Activated T-helper 9 cell treated with anti-CD3 and anti-CD28 coated beads, Interleukin-2, amount 50 U/mL, for 16 hours (primary cell): ENCODE measurements at places on chromosomes 12 and 14.

DNA sequence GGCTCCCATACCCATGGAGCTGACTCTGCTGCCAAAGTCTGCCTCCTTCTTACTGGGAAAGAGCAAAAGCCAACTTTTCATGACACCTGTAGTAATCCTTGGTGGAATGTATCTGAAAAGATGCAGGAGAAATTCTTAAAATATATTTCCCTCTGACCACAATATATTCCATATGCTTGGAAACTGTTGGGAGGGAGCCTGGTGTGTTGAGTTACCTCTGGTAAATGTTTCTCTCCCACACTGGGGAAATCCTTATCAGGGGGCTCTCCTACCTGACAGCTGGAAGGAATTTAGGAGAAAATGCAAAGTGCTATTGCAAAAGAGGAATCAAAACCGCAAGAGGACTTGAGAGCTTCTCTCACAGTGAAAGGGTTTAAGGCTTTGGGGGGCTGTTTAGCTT is 139.4 kb downstream of the TBX5 start:
- DNase-seq, result no peak

DNA sequence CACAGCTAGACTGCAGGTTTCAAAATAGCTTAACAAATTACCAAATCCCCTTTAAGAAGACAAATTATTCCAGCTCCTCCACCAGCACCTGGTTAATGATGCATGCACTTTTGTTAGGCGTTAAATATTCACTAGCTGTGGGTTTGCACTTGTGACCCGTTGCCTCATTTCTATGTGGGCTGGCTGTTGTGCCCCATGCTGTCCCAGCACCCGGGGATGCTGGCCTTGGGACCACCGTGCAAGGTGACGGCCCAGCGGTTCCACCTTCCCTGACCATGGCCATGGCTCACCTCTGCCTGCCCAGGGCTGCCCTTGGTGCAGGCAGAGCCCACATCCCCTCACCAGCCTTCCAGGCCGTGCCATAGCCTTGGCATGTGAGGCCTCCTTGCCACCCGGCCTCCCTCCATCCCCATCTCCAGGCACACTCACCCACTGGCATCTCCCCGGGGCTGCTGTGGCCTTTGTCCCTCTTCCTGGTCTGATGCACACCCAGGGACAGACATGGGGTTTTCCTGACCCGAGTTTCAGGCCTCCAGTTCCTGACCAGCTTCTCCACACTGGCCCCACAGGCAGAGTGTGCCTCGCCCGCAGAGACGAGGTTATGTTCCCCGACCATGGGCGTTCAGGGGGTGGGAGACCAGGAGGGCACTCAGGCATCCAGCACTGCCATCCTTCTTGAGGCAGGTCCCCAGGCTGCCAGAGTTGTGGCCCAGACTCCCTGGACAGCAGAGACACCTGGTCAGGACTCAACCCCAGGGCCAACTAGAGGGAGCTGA is 20.3 kb upstream of the C14orf180 start:
- no peak for DNase-seq

GRCh38 chr12:28882444-28882843 is 266.6 kb upstream of the FAR2 start:
- DNase-seq, result no peak

DNA sequence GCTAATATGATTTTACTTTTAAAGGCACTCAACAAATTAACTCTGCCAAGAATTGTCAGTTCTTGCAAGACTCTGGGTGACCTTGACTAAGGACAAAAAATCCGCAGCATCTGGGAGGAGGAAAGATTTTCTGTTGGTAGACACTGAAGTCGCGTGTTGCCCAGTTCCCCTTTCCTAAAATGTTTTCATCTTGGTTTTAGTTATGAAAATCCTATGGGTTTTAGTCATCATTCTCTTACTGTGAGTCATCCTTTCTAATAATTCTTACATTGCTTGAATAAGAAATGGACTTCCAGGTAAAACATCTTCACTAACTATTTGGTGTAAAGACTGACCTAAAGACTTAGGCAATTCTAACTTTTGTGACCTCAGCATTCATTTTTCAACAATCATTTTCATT is 9.1 kb downstream of the GSG1 start:
- no peak for DNase-seq

DNA sequence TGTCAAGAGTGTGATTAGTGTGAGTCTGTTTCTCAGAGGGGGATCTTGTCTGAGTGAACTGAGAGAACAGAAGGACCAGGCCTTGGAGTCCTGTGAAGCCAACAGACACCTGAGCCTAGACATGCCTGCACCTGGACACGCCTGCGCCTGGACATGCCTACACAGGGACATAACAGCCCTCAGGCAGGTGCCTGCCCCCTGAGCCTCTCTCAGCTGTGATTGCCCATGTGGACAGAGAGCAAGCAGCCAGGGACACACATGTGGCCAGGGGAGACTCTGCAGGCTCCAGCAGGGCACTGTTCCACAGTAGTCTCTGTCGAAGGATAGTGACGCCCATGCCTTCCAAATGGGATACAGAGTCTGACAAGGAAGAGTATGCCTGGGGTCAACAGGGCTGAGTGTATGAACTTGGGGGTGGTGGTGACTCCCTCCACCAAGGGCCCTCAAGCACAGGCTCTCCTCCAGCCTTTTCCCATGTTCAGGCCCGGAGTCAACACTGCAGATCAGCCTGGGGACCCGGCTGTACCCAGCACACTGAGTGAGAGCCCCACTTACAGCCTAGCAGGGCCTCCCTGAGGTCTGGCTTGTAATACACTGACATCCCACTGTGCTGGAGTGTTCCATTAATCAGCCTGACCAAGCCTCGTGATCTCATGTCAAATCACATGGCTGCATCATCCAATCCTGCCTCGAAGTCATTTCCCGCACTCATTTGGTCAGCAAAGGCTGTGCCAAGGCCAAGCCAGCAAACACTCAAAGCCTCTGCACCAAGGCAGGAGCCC is 173.0 kb downstream of the CALM1 start:
- DNase-seq, result no peak

GRCh38 chr14:55438066-55438683 is 2.2 kb downstream of the TBPL2 start:
- no peak for DNase-seq

DNA sequence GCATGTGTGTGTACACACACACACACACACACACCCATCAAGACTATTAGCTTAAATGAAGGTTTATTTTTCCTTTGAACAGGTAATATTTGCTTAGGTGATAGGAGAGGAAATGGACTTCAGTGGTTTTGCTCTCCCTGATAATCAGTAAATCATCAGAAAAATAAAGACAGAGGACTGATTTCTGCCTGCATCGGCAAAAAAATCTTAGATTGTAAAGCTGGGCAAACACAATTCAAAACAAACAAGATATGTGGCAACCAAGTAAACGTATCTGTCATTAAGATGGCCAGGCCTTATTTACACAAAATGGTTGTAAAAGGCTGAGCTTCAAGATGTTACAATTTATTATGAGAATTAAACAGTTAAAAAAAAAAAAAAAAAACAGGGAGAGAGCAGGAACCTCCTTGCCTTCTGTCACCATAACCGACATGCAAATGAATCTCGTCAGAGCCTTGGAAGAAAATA is 31.3 kb downstream of the PRKD1 start:
- no peak for DNase-seq

DNA sequence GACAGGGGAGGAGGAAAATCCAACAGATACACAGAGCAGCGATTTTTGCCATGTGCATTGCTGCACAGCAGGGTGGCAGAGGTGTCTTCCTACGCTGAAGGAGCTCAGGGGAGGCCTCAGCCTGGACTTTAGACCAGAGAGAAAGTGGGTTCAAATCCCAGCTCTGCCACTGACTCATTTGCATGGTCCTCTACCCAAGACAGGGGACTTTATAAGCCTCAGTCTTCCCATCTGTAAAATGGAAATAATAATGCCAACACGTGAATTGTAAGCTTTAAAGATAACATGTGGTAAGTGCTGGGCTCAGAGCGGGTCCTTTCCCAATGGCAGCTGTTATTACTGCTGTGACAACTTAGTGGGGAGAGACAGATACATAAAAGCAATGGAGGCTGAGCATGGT is 62.0 kb downstream of the MAP1LC3B2 start:
- DNase-seq, result no peak

GRCh38 chr12:16603260-16603915 is 2.6 kb downstream of the LMO3 start:
- no peak for DNase-seq

DNA sequence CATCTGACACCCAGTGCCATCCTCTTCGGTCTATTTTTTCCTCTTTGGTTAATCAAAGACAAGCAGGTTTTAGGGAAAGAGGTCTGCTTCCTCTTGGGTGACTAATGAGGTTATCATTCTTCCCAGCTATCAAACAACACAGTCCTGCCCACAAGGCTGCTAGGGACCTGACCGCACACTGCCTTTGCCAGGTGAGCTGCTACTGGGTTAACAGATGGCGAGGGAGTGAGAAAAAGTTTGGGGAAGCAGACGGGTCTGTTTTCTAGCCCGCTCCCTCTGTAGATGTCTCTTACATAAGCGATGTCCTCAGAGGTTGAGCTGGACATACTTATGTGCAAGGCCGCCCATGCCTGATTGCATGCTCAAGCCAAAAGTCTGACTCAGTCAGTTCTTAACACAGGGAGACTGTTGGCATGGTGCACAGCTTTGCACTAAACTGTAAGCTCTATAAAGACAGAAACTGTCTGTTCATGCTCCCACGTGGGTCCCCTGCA is 94.1 kb downstream of the SLC15A4 start:
- no peak for DNase-seq

DNA sequence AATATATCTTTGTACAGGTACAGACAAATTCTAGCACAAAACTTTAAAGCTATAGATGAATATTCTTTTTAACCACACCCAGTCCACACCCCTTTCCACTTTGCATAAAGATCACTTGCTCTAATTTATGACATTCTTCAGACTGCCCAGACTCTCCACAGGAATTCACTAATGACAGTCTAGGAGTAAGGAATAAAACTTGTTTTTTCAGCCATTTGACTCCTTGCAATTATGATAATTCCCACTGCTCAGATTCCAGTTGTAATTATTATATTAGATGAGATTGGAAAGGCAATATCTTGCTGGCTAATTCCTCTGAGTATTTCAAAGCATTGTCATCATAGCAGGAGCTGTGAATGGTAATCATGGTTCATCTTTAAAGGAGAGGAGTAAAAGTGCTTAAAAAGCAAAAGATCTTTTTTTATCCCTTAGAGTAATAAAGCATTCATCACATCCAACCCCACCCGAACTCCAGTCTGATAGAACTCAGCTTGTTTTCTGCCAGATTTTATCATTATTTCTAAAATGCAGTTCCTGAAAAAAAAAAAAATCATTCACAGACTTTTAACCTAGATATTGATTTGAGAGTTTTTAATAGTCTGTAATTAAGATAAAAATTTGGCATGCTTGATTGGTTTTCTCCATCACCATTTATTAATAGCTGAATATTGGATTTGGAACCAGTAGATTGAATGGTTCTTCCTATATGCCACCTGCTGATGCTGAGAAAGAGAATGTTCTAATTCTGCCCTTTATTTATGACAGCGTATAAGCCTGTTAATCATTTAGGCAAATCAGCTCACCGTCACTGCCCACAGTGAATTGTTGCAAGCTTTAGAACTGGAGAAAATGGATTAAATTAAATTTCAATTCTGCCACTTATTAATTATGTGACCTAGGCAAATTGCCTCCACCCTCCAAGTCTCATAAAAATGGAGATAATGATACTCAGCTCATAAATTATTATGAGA is 93.9 kb upstream of the RASSF8 start:
- no peak for DNase-seq

DNA sequence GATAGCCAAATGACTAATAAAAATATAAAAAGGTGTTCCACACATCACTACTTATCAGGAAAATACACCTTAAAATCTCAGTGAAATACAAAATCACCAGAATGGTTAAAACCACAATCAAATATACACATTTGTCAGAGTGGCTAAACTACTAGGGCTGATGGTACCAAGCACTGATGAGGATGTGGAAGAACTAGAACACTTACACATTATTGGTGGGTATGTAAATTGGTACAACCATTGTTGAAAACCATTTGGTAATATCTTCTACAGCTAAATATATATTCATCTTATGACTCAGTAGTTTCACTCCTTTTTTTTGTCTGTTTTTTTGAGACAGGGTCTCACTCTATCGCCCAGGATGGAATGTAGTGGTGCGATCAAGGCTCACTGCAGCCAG is 48.5 kb upstream of the TTC7B start:
- no peak for DNase-seq

DNA sequence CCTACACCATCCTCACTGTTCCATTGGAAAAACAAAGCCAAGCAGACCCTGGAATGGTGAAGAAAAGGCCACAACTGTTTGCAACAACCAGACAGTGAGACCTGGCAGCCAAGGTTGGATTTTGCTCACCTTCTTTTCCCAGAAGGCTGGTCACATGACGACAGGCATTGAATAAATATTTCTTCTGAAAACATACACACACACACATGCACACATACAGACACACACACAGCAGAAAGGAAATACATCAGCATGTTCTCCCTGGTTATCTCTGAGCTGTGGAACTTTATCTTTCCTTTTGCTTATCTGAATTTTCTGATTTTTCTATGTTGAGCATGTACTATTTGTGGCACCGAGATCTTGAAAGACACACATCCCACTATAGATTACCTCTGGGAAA is 38.0 kb upstream of the CCDC60 start:
- DNase-seq, result no peak

GRCh38 chr12:6956021-6956727 is 5.0 kb downstream of the PTPN6 start:
- DNase-seq, result no peak

GRCh38 chr12:64598831-64599230 is 11.5 kb upstream of the RASSF3 start:
- no peak for DNase-seq

DNA sequence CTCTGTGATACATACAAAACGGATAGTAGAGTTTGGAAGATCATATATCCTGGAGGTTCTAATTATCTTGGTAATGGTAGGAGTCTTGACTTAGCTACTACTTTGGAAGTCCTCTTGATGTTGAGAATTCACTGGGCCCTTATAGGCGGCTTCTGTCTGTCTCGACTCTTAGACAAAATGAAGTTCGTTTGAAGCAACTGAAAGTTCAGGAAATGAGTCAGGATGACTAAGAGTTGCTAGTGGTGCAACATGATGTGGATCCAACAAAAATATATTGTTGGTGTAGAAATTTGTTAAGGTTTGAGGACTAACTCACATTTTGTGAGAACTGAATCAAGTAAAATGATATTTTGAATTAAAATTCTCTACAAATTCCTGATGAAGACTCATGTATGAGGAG is 272.7 kb downstream of the AEBP2 start:
- DNase-seq, result no peak

- DNase-seq, result no peak
These were observed 11.3 kb upstream of the DUSP6 start for GRCh38 chr12:89363582-89363981.

DNA sequence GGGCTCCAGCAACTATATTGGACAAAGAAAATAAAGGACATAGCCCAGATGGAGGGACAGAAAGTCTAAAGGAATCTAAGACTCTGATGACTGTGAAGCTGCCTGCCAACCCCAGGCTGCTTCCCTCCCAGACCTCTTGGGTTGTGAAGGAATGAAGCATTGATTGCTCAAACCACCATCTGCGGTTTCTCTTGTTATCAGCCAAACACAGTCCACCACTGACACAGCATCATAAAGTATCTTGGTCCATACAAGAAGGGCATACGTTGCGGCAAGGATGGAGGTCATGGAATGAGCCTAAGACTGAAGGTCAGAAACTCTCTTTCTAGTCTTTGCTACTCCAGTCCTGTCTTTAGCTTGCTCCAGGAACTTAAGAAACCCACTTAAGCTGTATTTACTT is 58.5 kb upstream of the PLXNC1 start:
- no peak for DNase-seq

GRCh38 chr14:27228053-27228452 is 630.2 kb upstream of the NOVA1 start:
- DNase-seq, result no peak
